DND-41 (cell line): ENCODE measurements at places on chromosomes 1 and 21.

DNA sequence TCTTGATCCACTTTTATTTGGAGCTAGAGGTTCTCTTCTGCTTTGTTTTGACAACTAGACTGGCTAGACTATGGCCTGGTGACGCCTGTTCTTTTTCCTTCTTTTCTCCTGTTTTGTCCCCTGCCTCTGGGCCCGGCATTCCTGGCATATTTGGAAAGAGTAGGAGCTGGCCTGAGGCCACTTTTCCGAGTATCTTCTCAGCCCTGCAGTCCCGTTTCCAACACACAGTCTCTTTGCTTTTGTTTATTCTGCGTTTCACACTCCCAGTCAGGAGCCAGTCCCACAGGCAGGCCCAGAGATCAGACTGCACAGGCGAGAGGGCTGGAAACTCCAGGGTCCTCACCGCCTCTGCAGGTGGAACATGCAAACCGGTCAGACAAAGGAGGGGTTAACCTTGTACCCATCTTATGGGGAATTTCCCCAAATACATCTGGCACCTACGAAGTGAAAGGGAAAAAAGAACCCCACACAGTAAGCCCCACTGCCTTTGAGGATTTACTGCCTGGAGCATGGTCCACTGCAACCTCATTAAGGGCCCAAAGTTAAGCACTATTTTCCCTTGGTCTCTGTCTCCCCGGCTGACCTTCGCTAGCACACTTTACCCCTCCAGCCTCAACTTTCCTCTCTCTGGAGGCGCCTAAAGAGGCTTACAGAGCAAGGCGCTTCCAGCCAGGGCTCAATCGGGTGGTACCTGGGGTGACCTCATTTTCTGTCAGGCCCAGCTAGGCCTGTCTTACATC is 141.1 kb downstream of the TOMM20 start:
- DNase-seq = no peak

GRCh38 chr21:23585419-23585818 is 2021.9 kb downstream of the MRPL39 start:
- no peak for DNase-seq

DNA sequence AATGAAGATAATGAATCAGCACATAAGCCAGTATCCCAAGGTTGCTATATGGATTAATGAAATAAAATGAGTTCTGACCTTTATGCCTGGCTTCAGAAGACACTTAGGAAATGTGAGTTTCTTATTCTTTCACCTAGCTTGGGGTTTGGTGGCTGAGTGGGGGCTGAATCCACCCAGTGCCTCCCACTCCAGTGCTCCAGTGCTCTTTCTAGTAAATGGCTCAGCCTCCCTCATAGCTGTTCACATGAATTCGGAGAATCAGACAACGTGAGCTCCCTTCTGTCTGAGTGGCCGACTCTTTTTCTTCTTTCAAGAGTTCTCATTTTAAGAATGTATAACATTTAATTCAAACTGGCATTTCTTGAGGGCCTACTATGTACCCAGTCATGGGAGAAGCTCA is 43.5 kb downstream of the TRABD2B start:
- DNase-seq = no peak

DNA sequence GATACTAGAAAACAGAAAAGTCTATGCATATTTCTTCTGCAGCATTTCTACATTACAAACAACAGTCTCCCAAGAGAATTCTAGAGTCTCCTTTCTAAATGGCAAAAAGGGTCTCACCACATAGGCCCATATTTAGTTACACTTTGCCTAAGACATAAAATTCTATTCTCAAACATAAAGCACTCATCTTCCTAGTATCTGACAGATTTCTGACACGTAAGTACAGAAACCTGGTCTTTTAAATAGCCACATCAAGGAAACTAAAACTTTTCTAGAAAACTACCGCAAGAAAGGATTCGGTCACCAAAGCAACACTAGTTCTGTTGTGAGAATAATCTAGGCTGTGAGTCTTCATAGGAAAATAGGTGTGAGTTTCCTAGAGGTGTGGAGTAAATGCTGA is 33.6 kb upstream of the CTSK start:
- DNase-seq = no peak

DNA sequence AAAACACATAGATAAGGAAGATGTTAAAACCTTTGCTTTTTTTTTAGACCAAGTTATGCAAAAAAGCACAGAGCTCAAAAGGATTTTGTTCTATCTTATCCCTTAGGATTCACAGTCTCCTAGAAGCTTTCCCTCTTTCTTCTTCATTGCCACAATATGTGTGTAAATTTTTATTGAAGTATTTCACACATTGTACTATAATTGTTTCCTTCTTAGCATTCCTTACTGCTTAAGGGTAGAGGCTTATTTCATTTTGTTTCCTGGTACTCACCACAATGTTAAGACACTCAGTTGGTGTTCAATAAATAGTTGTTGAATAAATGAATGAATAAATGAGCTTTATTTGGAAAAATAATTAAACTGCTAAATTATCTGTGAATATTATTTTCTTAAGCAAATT is 29.9 kb upstream of the SLC19A2 start:
- DNase-seq = no peak

DNA sequence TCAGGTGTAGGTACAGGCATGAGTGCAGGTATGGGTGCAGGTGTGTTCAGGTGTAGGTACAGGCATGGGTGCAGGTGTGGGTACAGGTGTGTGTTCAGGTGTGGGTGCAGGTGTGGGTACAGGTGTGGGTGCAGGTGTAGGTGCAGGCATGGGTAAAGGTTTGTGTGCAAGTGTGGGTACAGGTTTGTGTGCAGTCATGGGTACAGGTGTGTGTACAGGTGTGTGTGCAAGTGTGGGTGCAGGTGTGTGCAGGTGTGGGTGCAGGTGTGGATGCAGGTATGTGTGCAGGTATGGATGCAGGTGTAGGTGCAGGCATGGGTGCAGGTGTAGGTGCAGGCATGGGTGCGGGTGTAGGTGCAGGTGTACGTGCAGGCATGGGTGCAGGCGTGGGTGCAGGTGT is 79.4 kb upstream of the ACTL8 start:
- DNase-seq = no peak

GRCh38 chr1:81458186-81458585 is 342.5 kb upstream of the ADGRL2 start:
- no peak for DNase-seq

GRCh38 chr1:221527302-221527701 is 214.6 kb downstream of the DUSP10 start:
- DNase-seq = no peak

DNA sequence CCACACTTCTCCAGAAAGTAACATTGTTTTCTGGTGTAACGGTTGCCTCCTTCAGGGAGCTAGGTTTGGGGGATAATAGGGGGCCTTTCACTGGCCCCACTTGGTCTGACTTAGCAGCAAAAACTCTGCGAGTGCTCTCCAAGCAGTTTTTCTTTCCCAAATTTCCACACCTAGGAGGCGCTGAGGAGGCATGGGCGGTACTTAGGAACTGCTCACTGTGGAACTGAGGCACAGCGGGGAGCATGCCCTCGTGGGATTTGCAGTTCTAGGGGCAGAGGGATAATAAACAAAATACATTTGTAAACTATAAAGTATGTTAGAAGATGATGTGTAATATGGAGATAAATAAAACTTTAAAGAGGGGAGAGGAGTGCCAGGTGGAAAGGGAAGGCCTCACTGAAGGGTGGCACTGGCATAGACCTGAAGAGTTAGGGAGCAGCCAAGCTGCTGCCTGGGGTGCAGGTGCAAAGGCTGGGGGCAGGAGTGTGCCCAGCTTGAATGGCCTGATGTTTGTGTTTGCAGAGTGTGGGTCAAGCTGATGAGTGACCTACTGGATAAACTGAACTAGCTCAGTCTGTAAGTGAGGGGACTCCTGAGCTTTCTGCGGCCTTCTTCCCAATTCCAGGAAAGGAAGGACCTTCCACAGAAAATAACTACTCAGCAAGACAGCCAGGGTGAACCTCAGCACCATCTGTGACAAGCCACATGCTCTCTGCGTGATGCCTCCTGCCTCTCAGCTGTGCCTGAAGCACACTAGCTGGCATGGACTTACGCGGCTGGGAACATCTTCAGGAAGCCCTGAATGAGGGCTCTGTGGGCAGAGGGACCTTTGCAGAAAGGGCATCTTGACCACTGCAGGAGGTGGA is 1.9 kb downstream of the EPHX1 start:
- no peak for DNase-seq

DNA sequence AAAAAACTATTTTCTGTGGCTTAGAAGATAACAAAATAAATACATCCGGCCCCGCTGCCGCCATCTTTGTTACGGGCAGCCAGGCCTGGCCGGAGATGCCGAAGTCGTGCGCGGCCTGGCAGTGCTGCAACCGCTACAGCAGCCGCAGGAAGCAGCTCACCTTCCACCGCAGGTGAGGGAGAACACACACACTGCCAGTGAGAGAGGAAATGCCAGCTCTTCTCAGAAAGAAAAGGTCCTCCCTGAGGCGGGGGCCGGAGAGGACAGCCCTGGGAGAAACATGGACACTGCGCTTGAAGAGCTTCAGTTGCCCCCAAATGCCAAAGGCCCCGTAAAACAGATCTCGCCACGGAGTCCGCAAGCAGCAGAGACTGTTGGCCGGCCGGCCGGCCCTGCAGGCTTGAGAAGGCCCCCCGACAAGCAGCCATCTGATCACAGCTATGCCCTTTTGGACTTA is 323.2 kb downstream of the AMY1C start:
- DNase-seq = no peak

DNA sequence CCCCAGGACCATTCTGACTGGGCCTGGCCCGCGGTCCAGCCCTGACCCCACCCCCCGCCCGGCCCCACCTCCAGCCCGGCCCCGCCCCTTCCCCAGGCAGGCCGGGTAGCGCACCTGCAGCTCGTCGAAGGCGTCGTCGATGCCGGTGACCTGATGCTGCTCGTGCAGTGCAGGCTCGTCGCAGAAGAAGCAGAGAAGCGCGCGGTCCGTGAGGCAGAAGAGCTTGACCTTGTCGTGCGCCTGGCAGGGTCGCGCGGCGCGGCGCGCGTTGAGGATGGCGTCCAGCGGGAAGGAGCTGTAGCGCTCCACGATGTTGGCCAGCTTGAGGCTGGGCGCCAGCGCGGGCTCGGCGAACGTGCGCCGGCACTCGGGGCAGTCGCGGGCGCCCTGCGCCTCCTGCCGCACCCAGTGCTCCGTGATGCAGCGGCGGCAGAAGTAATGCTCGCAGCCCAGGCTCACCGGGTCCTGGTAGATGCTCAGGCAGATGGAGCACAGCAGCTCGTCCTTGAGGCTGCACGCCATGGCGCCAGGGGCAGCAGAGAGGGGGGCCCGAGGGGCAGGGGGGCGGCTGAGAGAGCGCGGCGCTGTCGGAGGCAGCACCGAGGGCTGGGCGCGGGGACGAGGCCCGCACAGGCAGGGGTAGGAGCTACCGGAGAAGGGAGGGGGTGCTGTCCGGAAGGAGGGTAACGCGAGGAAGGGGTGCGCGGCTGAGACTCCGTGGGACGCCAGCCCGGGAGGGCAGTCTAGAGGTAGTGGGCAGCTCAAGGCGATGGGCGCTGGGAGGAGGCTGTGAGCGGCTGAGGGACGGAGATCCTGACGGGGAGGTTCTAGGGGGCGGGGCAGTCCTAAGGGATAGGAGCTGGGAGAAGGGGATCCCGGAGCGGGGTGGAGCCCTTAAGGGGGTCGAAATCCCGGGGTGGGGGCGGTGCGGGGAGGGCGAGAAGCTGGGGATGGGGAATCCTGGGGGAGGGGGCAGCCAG is 642 bp downstream of the TRIM62 start:
- peak; percentile 54 for DNase-seq

DNA sequence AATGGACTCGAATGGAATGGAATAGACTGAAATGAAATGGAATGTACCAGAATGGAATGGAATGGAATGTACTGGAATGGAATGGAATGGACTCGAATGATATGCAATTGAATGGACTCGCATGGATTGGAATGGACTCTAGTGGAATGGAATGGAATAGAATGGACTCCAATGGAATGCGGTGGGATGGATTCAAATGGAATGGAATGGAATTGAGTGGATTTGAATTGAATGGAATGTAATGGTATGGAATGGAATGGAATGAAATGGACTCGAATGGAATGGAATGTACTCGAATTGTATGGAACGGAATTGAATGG is 99.6 kb upstream of the FBXO28 start:
- DNase-seq = no peak

GRCh38 chr1:8930116-8930515 is 15.6 kb upstream of the CA6 start:
- DNase-seq = no peak

GRCh38 chr1:96346719-96347118 is 374.9 kb upstream of the PTBP2 start:
- DNase-seq = no peak

- no peak for DNase-seq
These were observed 102.0 kb downstream of the ERG start for GRCh38 chr21:38396325-38396724.

GRCh38 chr1:76336931-76337371 is 262.4 kb downstream of the ST6GALNAC3 start:
- no peak for DNase-seq

GRCh38 chr1:15168479-15168878 is 14.9 kb downstream of the TMEM51 start:
- no peak for DNase-seq

DNA sequence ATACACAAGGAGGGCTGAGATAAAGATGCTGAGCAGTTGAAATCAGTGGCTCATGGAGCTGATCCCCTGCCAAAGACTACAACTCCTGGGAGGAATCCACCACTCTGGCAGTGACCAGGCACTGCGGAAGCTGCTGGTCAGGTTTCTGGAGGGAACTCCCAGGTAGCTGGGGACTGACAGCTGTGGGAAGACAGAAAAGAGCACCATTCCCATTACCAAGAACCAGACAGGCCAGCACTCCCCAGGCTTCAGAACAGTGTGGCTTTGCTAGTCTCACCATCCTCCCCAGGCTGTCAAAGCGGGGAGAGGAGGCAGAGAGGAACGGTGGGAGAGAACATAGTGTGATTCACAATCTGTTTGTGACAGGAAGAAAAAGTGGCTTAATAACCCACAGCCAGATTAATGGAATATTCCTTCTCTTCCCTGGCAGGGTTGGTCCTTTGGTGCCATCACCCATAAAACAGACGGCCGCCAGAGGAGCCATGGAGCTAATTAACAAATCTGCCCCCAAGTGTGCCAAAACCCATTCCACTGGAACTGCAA is 92.1 kb downstream of the MAB21L3 start:
- no peak for DNase-seq

DNA sequence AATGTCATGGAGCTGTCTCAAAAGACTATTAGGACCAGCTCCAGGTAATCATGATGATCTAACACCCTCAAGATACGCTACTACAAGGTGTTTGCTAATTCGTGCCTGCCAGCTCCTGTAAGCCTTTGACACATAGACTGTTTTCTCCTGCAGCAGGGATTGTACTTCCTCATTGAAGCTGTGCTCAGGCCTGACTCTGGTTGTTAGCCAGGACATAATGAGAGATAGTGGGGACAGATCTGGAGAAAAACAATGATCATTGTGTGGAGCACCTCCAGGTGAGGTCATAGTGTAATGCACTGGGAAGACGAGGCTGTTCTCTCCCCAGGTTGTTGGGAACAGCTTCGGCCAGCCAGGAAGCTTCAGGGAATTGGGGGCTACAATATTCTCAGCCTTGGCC is 94.6 kb downstream of the SETD4 start:
- no peak for DNase-seq

GRCh38 chr1:227094249-227094966 is 154.3 kb downstream of the COQ8A start:
- DNase-seq = no peak
